Stimulated activated CD8-positive, alpha-beta memory T cell treated with anti-CD3 and anti-CD28 coated beads, Interleukin-7, amount 100 ng/mL, for 4 hours (primary cell): ENCODE measurements at places on chromosomes 2 and 18.

- no peak for DNase-seq
These were observed at the start of gene GULP1 for GRCh38 chr2:188291617-188292347. Gene GULP1, plus strand, starts transcription at chr2:188291874. Its CDS starts 185,829 bp downstream, at chr2:188477703.

DNA sequence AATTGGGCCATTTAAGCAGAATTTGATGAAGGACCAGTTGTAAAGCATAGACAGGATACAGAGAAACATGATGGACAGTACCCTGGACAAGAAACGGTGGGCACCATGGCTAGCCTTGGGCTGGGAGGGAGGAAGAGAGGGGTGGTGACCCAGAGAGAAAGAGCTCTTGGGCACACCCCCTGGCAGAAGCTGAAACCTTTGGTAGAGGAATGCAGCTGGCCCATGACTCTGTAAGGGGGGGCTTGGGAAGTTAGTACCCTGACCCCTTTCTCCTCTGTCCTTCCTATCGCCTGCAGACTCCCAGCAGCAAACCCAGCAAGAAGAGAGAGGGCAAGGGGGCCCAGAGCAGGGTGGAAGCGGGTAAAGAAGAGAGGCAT lies 32.6 kb downstream of the MRPL44 start:
- no peak for DNase-seq

GRCh38 chr2:101400506-101401325 lies 13.4 kb upstream of the CREG2 start:
- DNase-seq = no peak

DNA sequence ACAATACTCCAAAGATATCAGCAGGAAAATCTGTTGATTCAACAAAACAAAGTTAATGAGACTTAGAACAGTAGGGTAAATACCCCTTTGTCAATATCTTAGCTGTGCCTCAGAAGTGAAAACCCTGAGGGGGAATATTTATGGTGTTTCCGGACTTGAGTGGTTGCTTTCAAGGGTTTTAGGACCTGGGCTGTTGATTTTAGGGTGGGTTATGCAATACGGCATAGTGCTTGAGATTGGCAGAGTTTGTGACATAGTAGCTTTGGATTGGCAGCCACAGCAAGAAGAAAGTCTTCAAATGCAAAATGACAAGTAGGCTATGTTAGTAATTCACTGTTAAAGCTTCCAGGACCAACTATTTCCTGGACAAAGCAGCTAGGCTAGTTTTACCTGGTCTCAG lies 826.3 kb upstream of the CDH2 start:
- DNase-seq = no peak

DNA sequence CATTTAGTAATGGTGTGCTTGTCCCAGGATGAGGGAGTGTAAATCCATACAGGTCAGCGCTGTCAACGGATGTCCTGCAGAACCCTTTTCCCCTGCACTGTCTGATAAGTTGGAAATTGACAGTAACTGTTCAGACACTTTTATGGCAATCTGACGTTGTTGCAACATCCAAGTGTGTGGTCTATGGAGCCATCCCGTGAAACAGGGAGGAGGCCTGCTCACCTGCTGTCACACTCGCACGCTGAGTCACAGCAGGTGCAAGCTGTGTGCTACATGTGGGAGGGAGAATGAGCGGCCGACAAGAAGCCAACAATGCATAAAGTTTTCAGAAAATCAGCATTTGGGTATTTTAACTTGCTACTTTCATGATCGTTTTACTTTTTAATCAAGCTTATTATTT lies 43.7 kb upstream of the RMDN2 start:
- DNase-seq = no peak

DNA sequence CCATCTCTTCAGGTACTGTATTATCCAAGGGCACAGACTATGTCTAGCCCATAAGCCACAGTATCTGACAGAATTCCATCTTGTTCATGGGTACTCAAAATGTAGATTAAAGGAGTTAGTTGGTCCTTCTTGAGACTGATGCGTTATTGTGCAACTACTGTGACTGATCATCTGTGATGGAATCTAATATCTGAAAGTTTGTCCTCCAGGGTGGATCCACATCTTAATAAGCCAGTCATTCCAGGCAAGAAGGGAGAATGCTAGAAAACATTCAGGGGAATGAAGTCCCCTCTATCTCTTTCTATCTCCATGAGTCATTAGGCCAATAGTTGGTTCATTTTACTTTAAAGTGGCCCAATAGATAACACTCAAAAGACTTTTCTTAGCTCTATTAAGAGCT lies 252.6 kb downstream of the EXOC6B start:
- DNase-seq = no peak

DNA sequence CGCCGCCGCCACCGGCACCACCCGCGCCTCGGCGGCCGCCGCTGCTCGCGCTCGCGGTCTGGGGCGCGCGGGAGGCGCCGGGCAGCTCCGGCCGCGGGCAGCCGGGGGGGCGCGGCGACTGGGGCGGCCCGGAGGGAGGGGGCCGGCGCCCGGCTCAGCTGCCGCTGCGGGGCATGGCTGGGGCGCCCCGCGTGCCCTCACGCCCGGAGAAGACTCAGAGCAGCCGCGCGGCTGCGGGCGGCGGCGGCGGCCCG lies 295 bp downstream of the GAREM1 start:
- DNase-seq = no peak

DNA sequence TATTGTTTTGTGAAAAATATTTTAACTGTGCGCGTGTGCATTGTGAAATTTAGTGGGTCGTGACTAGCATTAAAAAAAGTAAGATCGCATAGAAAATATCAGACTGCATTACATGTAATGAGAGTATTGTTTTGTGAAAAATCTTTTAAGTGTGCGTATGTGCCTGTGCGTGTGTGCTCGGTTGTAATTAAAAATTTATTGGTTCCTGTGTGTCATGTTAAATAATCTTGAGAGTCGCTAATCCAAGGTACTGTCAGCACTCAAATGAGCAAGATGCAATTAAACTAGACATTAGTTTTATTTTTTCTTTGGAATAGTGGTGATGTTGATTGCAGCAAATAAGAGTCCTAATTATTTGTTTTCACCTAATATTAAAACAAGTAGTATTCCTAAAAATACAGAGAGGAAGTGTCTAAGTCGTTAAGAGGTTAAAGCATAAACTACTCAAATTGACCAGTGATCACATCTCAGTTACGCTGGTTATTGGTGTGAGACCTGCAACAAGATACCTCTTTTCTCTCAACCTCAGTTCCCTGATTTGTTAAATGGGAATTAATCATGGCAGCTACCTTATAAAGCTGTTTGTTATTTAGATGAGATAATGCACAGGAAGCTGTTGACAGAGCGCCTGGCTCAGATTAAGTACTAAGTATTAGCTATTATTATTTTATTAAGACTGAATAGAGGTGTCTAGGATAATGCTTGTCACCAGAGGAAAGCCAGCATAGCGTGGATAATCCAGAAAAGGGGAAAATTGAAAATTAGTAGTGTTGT lies 1.9 kb downstream of the ZDBF2 start:
- no peak for DNase-seq

- DNase-seq = no peak
These were observed 147.7 kb upstream of the SPATS2L start for GRCh38 chr2:200158647-200159356.
